CMK (cell line): ENCODE measurements at places on chromosomes 5 and 9.
A peak's percentile ranks its signal among the peaks of the same experiment; 100 is the strongest.

DNA sequence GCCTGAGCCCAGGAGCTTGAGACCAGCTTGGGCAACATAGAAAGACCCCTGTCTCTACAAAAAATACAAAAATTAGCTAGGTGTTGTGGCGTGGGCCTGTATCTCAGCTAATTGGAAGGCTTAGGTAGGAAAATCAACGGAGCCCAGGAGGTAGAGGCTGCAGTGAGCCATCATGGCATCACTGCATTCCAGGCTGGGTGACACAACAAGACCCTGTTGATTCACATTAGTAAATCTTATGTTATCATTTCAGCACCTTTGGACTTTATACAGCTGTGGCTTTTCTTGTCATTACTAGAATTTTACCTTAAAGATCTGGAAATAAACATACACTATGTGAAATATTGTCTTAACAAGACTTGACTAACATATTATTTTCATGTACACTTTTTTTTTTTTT lies 185.0 kb downstream of the ZNF608 start:
- DNase-seq, result no peak

- DNase-seq, result no peak
Measured at GRCh38 chr9:73402081-73403028, 250.7 kb downstream of the ANXA1 start.

GRCh38 chr9:136502940-136503550 lies 20.2 kb upstream of the SEC16A start:
- DNase-seq, result no peak

- DNase-seq, result no peak
Measured at GRCh38 chr5:113524927-113525326, 11.4 kb downstream of the YTHDC2 start.

DNA sequence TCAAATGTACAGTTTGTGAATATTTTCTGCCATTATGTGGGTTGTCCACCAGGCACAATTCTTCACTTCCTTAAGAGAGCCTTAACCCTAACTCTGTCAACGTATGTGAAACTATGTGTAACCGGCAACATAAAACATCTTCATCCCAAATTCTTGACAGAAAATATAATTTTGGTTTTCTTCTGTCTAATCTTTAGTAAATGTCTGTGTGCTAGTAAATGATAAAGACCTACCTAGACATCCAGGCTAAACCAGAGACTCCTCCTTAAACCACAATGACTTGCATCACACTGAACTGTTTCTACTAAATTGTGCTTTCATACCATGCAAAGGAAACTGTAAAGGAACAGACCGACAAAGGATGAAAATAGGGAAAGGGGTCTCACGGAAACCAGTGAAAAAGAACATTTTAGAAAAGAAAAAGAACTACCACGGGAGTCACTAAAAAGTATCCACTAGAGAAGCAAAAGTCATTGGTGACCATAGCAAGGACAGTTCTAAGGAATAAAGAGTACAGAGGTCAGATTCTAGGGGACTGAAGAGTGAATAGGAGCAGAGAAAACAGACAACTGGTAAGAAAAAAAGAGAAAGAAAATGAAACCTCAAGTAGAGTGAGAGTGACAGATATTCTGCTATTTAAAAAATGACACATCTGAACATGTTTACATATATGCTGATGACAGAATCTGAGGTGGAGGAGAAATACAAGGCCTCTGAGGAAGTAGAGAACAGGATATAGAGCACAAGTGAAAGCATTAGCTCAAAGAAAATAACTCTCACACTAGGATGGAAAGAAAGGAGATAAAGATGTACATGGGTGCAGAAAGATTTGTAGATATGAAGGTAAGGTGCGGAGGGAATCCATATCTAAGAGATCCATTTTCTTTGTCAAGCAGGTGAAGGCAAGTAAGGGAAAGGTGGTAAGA lies 49.4 kb downstream of the FNIP1 start:
- DNase-seq, result peak; percentile 54

GRCh38 chr9:105900123-105900522 lies 205.8 kb downstream of the TMEM38B start:
- DNase-seq, result no peak

- no peak for DNase-seq
Measured at GRCh38 chr5:37770786-37771185, 69.1 kb downstream of the GDNF start.

DNA sequence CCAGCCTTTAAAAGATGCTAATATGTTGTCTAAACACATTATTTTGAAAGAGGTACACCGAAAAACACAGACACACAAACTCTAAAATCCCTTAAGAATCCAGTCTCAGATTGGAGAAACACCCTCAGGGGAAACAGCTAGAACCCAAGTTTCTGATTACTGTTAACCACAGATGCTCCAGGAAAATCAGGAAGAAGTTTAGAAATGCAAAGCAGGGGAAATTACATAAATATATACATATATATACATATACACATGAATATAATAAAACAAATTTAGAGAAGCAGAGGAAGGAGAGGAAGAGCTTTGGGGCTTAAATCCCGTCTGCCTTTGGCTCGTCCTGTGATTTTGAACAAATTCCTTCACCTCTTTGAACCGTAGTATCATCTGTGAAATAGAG lies 73.2 kb upstream of the KLF4 start:
- no peak for DNase-seq

GRCh38 chr9:133345596-133345995 lies 2.3 kb downstream of the MED22 start:
- no peak for DNase-seq

DNA sequence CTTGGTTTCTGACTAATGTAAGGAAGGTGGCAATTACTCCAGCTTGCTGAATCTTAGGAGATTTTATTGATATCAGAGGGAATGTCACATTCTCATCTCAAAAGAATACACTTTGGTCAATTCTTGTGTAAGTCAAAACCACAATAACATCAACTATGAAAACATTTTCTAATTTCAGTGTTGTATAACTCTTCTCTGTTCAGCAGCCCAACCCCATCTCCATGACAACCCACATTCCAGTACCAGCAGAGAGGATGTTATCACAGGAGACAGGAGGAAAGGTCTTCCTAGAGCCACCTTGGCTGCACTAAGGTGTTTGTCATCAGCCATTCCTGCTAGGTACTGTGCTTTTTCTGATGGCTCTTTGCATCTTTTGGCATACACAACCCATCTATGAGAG lies 529.1 kb upstream of the BRINP1 start:
- no peak for DNase-seq

GRCh38 chr5:647311-647710 lies 35.2 kb downstream of the CEP72 start:
- no peak for DNase-seq

- no peak for DNase-seq
Measured at GRCh38 chr9:137070906-137071275, 534 bp upstream of the SAPCD2 start.

GRCh38 chr5:175012267-175012666 lies 287.9 kb downstream of the MSX2 start:
- DNase-seq, result no peak

- no peak for DNase-seq
Measured at GRCh38 chr5:8997542-8998070, 548.3 kb downstream of the SEMA5A start.

DNA sequence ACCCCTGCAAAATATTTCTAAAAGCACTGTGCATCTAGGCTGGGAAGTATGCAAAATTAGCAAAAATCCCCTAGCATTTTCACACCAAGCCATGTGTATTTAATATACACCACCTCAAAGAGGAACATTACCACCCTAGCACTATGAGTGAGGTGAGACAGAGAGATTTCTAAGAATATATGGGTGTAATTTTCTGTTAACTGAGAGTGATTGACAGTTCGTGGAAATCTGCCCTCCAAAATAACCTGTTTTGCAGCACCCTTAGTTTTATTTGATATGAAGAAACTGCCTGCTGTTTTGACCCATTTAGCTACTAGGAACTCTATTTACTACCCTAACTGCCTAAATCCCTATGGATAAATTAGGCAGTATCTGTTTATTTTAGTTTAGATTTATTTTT lies 64.2 kb upstream of the CDKN2B start:
- DNase-seq, result no peak

GRCh38 chr9:112032009-112032408 lies 135.4 kb downstream of the UGCG start:
- DNase-seq, result no peak

DNA sequence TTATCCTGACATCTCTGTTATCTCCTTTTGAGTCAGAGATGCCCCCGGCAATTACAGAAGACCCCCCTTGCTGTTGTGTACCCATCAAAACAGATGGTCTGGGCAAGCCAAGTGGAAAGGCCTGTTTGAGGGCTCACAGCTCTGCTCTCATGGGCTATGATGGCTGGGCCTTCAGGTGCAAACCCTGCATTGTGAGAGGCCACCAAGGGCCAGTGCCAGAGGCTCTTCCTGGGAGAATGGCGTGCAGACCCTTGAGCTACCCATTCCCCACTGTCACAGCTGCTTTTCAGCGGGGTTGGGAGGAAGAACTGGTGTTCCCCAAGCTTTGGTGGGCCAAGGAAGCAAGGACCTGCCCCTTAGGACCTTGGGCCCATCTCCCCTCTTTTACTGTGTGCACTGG lies 174.7 kb upstream of the PPP1R26 start:
- no peak for DNase-seq

GRCh38 chr9:7088611-7089010 lies 330.8 kb downstream of the KDM4C start:
- DNase-seq, result no peak

GRCh38 chr9:78866207-78867132 lies 569.5 kb downstream of the PSAT1 start:
- DNase-seq, result no peak

GRCh38 chr9:132451276-132451675 lies 41.3 kb downstream of the CFAP77 start:
- DNase-seq, result no peak

GRCh38 chr5:139392678-139393496 lies 2.0 kb downstream of the PROB1 start:
- DNase-seq, result peak; percentile 58

DNA sequence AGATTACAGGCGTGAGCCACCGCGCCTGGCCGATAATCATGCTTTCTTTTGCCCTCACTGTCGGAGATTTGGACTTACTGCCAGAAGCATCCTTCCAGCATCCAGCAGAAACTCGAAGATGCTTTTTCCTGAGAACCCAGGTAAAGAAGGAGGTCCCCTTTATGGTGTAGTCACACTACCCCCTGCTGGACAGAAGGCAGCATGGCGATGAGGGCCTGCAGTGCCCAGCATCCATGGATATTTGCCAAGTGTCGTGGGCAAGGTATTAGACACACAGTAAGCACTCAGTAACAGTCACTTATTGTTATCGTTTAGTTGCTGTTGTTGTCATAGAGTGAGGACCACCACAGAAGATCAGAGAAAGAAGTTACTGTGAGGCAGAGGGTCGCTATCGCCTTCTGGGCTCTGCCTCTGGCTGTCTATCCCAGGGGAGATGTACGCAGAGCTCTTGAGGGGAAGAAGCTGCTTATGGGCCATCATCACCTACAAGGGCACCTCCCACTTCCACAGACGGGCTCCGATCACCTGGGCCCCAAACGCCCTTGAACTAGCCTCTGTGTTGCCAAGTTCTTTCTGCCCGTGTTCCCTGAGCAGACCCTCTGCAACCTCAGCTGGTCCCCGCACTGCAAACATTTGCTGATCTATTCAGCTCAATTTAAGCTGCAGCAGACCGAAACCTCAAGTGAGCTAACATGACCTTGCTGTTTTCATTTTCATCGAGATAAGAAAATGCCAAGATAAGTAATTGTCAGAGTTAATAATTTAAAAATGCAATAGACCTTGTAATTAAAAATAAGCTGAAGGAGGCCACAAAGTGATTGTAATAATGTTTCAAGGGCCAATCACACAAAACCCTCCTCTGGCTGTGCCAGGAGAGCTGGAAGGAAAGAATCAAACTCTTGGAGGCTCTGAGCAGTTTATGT lies 23.9 kb downstream of the C5orf15 start:
- DNase-seq, result no peak

- no peak for DNase-seq
Measured at GRCh38 chr5:126794157-126794828, 17.4 kb downstream of the LMNB1 start.

DNA sequence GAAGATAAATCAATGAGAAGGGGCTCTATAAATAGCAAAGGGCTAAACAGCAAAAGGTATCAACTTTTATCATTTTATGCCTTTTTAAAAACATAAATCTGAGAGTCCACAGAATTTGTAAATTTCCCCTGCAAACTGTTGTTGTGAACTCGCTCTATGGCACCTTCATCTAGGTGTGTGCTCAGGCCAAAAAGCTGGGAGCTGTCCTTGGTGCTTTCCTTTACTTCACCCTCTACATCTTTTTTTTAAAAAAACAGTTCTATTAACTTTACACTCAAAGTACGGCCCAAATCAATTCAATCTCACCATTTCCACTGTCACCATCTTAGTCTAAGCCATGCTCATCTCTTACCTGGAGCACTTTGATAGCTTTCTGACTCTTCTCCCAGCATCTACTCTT lies 108.2 kb upstream of the GPR151 start:
- no peak for DNase-seq

GRCh38 chr9:134961331-134962064 lies 43.8 kb upstream of the FCN1 start:
- DNase-seq, result no peak

DNA sequence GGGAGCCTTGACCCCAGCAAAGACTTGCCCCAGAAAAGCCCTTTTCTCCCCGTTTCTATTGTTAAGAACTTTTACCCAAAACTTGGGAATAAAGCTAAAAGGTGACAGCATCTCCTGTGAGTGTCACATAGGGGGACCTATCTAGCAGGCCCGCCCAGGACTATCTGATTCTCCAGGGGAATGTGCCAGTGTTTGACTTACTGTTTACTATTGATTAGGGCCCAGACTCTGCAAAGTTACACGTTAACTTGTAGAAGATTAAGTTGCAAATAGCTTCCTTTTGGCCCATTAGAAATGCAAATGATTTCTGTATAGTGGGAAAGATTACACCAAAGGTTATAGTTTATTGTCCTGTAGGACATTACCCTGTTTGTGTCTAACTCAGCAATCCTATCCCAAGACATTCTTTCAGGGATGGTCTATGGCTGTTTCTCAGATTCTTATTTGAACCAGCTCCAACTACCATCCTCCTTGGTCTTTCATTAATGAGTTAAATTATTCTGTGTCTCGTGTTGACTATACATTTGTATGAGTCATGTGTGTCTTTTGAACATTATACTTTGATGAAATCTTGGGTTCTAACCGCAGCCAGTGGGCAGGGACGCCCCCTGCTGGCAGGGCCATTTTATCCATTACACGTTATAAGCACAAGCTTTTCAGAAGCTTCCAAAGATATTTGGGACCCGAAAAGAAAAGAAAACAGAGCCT lies 60.7 kb downstream of the HRH2 start:
- DNase-seq, result no peak

- no peak for DNase-seq
Measured at GRCh38 chr5:135341016-135341666, 57.9 kb downstream of the MACROH2A1 start.

GRCh38 chr5:3740546-3741373 lies 145.1 kb downstream of the IRX1 start:
- no peak for DNase-seq

DNA sequence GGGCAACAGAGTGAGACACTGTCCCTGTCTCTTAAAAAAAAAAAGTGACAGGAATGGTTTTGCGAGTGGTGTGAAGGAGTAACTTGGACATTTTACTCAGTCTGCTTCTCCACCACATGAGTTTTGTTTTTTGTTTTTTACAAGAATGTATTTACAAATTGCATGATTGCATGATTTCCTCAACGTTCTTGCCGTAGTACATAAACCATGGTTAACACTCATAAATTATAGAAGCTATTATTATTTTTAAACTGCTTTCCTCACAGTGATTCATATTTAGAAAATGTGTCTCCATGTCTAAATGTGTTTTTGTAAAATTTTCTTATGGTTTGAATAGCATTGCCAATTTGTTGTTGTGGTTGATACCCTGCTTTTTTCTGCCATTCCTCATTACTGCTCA lies 220.0 kb downstream of the GOLPH3 start:
- no peak for DNase-seq
